ENCODE measurements at places on chromosomes 12 and 14. TPM values are rescaled to one million over a fixed set of nuclear protein-coding genes. Genes with fewer than 3 reads are reported as not detected.

The KRT5 gene
- total RNA-seq: not detected

The NRXN3 gene
- total RNA-seq: 0.24 TPM

The DBX2 gene
- not detected for total RNA-seq

The FOXA1 gene
- total RNA-seq: not detected

The TMEM63C gene
- total RNA-seq: not detected

The STAC3 gene
- total RNA-seq: 0.84 TPM

The LLPH gene
- total RNA-seq: 9.7 TPM

The PCED1B gene
- 4.2 TPM for total RNA-seq

The MBD6 gene
- total RNA-seq: 2.1 TPM

The DHRS7 gene
- total RNA-seq: 83.2 TPM

The FGF6 gene
- total RNA-seq: not detected

The C12orf56 gene
- not detected for total RNA-seq

The FAM90A1 gene
- not detected for total RNA-seq

The RAP1B gene
- total RNA-seq: 115 TPM

The RIMBP2 gene
- total RNA-seq: not detected

The MTHFD1 gene
- 39.2 TPM for total RNA-seq

The LGMN gene
- 40.3 TPM for total RNA-seq

The GOLGA3 gene
- total RNA-seq: 44.7 TPM

The CLEC4D gene
- not detected for total RNA-seq

The GPR137C gene
- 0.49 TPM for total RNA-seq

The ALKBH2 gene
- 20.3 TPM for total RNA-seq

The RDH12 gene
- total RNA-seq: not detected

The PZP gene
- not detected for total RNA-seq

The ACVRL1 gene
- total RNA-seq: not detected

The SRRM4 gene
- not detected for total RNA-seq

The SYCP3 gene
- total RNA-seq: 0.20 TPM

The FAM186B gene
- 0.29 TPM for total RNA-seq

The TMPRSS12 gene
- not detected for total RNA-seq

The ANKRD33 gene
- not detected for total RNA-seq

The ADSS1 gene
- 3.2 TPM for total RNA-seq

The PTGDR gene
- not detected for total RNA-seq
